ENCODE measurements at places on chromosomes 2 and 18. TPM values are rescaled to one million over a fixed set of nuclear protein-coding genes. Genes with fewer than 3 reads are reported as not detected.

- no peak overlapping the region for H3K4me3 ChIP-seq
- no peaks in the 10 kb centered on the region for H3K36me3 ChIP-seq
- no peaks in the 10 kb centered on the region for H3K4me1 ChIP-seq
- DNase-seq: no peak
- H3K27ac ChIP-seq: no peak overlapping the region
Observed at GRCh38 chr2:105256431-105257047, 15.0 kb downstream of the GPR45 start.

GRCh38 chr18:57197261-57197660, 50.4 kb downstream of the BOD1L2 start:
- no peak overlapping the region for H3K27ac ChIP-seq
- peaks cover 6% of the 10 kb centered on the region for H3K4me1 ChIP-seq
- H3K36me3 ChIP-seq: no peaks in the 10 kb centered on the region
- DNase-seq: no peak
- H3K27me3 ChIP-seq: no peaks in the 10 kb centered on the region

- H3K36me3 ChIP-seq: no peaks in the 10 kb centered on the region
- H3K27ac ChIP-seq: no peak overlapping the region
- DNase-seq: no peak
Observed at GRCh38 chr2:172109256-172109987, 6.7 kb upstream of the DLX2 start.

Gene PLEK
- total RNA-seq: not detected

Gene ASTL
- not detected for total RNA-seq
